ENCODE measurements at places on chromosomes 13 and 19.

- DNase-seq = no peak
Observed at GRCh38 chr13:50970956-50971355, 61.4 kb downstream of the RNASEH2B start.

DNA sequence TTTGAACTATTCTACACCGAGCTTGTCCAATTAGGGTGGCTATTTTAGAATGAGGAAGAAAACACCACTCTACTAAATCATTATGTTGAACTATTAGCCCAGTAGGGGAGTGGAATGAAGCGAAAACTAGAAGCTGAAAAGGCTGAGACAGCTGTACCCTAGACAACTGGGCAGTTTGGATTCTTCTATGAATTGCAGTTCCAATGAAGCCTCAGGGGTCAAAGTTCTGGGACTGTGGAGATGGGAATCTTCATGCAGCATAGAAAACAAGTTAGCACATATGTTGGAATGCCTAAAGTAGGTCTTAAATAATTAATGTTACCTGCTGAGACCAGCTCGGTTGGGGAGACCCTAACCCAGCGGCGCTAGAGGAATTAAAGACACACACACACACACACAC is 62.7 kb upstream of the ZNF726 start:
- DNase-seq = no peak

GRCh38 chr19:53880711-53881481 is 1.1 kb upstream of the PRKCG start:
- no peak for DNase-seq

DNA sequence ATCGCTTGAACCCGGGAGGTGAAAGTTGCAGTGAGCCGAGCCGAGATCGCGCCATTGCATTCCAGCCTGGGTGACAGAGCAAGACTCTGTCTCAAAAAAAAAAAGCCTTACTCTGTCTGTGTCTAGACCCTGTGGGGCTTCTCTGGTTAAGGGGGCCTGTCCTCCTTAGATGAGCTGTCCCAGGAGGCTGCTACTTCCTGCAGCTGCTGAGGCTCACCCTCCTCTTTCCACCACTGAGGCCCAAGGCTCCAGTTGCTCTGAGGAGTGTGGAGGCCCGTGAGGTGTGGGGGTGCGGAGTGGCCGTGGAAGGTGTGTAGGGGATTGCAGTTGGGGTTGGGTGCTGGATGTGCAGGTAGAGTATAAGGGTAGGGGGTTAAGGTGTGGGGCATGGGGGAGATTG is 22.1 kb upstream of the RASA3 start:
- no peak for DNase-seq

DNA sequence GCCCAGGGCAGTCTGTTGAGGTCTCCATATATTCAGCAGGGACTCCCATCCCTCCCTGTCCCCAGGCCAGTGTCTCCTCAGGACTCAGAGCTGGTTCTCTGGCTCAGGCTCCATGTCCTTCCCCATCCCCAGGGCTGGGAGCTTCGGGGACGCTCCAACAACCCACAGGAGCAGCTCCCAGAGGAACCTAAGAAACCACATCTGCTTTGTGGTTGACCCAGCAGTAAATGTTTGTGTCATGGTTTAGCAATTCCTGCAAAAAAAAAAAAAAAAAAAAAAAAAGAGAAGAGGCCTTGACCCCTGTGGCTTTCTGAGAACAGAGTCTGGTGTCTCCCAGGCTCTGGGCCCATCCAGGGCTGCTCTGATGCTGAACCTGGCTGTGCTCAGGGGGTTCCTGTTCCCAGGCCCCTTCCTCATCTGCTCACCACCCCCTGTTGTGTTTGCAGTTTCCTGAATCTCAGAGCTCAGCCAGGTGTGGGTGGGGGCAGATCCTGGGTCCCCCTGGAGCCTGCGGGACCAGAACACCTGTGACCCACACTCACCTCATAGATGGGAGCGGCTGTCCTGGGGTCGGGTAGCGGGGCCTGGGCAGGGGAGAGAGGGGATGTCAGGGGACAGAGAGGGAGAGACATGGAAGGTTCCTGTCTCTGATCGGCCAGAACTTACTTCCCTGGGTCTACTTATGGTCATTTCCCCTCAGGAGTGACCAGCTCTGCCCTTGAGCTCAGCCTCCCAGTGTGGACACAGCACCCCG is 25.2 kb upstream of the CEACAM1 start:
- no peak for DNase-seq

- DNase-seq = no peak
Observed at GRCh38 chr19:4066682-4067395, at the start of gene ZBTB7A. Gene ZBTB7A, minus strand, starts transcription at chr19:4066899. Its CDS starts 11,667 bp downstream, at chr19:4055232.

DNA sequence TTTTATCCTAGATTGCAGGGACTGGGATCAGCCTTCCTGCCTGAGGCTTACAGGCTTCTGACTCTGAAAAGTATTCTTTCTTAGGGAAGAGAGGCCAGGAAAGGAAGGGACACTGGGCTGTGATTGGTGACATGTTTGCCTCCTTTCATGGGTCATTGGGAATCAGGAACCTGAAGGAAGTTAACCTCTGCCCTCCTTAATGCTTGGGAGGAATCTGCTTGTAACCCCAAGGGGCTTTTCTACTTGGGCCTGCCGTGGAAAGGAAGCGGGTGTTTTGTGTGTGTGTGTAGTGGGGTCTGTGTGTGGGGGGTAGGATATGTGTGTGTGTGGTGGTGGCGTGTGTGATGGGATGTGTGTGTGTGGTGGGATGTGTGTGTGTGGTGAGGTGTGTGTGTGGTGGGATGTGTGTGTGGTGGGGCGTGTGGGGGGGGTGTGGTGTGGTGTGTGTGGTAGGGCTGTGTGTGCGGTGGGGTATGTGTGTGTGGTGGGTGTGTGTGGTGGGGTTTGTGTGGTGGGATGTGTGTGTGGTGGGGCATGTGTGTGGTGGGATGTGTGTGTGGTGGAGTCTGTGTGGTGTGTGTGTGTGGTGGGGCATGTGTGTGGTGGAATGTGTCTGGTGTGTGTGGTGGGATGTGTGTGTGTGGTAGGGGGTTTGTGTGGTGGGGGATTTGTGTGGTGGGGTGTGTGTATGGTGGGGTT is 41.3 kb upstream of the NPAS1 start:
- DNase-seq = no peak

- DNase-seq = no peak
Observed at GRCh38 chr13:38135592-38135991, 214.1 kb upstream of the UFM1 start.

DNA sequence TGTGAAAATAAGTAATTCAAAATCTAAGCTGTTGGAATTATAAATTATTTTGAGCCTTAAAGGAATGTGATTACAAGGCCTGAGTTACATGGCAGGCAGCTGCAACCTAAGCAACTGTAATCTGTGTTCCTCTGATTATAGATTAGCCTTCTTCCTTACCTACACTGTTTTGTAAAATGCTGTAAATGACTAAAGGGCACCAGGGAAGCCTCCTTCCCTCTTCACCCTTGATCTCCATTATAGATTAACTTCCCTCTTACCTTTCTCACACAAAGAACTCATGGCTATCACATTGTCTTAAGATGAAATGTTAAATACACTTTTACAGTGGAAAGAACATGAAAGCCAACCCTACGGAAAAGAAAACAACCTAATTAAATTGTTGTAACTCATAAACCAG is 423.7 kb upstream of the KLF12 start:
- DNase-seq = no peak

GRCh38 chr19:8403820-8404109 is 9.3 kb upstream of the MARCHF2 start:
- DNase-seq = no peak

DNA sequence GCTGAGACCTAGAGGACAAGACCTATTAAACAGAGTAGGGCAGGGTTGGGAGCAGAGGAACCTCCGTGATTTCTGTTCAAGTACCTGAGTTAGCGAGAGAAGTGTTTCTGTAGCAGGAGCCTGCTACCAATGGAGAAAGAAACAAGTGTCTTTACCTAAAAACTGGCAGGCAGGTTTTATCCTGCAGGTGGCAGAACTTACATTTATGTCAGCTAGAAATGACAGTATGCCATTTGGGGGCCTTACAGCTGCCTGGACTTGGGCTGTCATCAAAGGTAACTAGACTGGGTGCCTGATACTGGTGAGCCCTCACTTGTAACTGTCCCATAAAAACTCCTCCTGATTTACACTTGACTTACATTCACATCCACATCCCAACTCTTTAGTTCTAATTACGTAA is 185.3 kb upstream of the MIR17HG start:
- no peak for DNase-seq

GRCh38 chr19:30811397-30812098 is 439.4 kb downstream of the ZNF536 start:
- no peak for DNase-seq

GRCh38 chr19:35559281-35559659 is 4.2 kb downstream of the ATP4A start:
- no peak for DNase-seq

DNA sequence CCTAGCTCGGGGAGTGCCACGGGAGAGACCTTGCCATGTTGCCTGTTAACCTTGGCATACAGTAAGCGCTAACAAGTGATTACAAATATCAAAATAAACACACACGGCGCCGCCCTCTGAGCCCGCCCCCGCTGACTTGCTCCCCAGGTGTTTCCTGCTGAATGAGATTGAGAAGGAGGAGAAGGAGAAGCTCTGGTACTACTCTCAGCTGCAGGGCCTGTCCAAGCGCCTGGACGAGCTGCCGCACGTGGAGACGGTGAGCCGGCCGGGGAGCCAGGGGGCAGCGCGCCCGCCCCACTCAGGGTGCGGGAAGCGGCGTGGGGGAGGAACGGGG is 5.0 kb downstream of the APC2 start:
- no peak for DNase-seq

GRCh38 chr19:41967054-41967783 is 8.1 kb upstream of the RABAC1 start:
- no peak for DNase-seq

DNA sequence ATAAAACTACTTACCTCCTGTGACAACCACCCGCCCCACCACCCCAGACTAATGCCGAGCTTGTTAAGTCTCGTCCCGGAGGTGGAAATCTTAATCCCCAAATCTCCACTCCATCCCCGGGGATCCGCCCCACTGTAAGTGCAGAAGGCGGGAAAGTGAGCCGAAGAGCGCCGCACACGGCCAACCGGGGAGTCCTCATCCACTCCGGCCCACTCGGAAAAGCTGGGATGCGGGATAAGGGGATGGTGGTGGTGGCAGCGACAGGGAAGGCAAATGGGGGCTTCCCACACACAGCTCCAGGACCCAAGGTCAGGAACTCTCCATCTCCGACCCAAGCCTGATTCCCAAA is 621 bp downstream of the FBL start:
- no peak for DNase-seq

- peak; percentile 46 for DNase-seq
Observed at GRCh38 chr13:30033681-30034457, 183.5 kb upstream of the UBL3 start.

GRCh38 chr19:19777692-19778091 is 43.9 kb downstream of the ZNF506 start:
- DNase-seq = no peak

GRCh38 chr13:99647596-99647985 is 146.3 kb downstream of the TM9SF2 start:
- no peak for DNase-seq

DNA sequence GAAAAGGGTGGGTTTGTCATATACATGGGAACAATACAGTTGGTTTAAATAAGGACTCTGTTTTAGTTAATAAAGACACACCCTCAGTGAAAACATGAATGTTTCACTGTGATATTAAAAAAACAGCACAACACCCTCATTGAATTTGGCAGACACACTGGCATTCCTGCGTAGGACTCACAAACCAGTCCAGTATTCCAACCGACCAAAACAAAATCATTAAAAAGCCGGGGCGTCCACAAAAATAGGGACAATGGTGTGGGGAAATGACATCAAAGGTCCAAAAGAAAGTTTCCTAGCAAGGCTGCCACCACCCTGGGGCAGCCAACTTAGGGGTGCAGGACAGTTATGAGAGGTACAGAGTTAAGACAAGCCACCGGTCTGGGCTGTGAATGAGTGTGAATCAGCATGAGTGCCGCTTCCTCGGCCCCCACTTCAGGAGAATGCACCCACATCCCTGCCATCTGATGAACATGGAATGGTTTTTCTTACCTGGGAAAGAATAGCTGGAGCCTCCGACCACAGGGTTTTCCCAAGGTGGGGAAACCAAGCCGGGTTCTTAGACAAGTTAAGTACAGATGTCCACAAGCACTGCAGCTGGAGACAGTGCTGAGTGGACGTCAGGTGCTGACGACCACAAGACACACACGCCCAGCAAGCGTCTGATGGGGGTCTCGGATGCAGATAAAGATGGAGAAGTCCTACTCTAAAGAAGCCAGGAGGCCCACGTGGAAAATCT is 73.3 kb downstream of the KLF2 start:
- DNase-seq = no peak

DNA sequence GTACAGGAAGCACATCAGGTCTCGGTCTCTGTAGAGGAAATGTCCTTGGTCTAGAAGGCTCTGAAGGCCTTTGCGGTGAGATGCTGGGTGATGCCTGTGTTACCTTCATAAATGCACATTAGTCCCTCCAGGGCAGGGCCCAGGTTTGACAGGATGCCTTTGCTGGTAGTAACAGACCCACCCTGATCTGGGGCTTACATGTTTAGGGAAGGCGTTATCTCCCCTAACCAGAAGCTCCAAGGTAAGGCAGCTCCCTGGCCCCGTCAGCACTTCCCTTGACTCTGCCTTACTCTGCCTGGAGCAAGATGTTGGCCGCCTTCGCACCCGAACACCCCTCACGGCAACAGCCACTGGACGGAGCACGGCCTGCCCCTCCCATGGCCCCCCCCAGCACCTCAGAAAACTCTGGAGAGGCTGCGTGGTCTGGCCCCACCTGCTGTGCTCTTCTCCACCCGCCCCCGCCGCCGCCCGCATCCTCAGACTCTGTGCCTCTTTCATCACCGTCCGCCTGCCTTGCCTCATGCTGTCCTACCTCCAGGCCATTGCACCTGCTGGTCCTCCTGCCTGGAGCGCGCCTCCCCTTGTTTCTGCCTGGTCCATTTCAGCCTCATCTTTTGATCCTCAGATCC is 9.1 kb downstream of the AP2A1 start:
- DNase-seq = no peak

DNA sequence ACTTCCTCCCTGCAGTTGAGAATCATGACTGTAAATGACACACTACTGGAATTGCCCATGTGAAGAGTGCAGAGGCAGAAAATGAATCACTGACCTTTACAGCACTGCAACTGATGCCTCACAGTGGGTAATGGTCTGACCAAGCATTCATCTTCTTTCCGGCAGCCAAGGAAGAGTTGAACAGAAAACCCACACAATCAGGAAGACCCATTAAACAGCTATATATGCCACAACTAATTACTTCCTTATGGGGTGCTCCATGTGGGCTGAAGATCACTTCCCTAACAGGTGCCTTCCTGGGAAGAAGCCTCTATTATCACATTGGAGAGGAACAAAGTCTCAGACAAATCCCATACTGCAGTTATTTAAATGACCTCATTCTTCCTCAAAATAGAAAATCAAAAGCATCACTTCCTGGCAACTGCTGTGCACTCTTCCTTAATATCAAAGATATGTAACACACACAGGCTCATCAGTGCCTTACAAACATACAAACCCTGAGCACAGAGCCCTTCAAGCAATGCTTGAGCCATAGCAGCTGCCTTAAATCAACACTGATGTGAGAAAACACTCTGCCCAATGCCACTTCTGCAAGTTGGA is 45.8 kb downstream of the RUBCNL start:
- DNase-seq = peak; percentile 47

DNA sequence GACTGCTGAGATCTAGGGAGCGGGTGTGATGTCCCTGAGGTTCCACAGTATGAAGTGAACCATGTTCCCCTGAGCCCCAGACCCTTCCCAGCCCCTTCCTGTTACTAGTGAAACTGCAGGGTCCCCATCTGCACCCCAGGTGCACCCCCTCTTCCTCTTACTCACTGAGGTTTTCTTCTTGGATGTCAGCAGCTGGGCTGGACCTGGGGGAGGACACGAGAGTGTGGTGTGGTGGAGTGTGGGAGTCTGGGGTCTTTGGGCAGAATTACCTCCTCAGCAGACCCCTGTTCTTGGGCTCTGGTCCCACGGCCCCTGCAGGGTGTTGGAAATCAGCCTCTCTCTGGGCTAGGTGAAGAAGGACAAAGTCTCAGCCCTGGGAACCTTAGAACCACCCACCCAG is 3.3 kb upstream of the LILRA6 start:
- no peak for DNase-seq
